Left ventricle myocardium superior (tissue), 1 donor: ENCODE measurements at places on chromosomes 5 and 9.

GRCh38 chr5:132027027-132027426 lies 15.6 kb upstream of the ACSL6 start:
- DNase-seq: no peak

DNA sequence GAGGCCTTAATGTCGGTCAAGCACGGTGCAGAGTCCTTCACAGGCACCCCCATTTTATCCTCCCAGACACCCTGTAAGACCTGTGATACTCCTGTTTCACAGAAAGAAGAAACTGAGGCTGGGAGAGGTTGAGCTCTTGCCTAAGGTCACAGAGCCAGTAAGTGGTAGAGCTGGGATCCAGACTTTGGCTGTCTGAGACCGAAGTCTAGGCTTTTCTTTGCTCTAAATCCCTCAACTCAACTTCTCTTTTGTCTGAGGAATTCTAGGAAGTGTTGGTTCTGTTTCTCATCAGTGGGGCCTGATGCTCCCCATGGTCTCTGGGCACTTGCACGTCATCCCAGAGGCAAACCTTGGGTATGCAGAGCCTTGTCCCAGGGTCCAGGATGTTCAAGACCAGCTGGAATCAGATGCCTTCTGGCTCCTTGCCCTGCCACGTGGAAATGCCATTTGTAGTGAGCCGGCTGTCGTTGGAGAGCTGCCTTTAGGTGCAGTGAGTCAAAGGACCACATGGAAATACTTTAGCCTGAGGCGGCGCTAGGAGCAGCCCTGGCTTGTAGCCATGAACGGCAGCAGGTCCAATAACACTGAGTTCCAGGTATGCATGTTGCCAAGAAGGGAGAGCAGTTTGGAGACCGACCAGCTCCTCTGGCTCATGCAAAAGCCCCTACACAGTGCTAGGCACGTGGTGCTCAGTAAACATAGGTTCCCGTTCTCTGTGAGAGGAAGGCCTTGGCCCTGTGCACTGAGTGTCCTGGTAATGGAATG lies 9.2 kb downstream of the DCANP1 start:
- peak; percentile 71 for DNase-seq

- no peak for DNase-seq
Observed at GRCh38 chr5:152595405-152595804, 190.3 kb upstream of the NMUR2 start.

GRCh38 chr5:87079219-87079618 lies 188.5 kb upstream of the RASA1 start:
- no peak for DNase-seq

DNA sequence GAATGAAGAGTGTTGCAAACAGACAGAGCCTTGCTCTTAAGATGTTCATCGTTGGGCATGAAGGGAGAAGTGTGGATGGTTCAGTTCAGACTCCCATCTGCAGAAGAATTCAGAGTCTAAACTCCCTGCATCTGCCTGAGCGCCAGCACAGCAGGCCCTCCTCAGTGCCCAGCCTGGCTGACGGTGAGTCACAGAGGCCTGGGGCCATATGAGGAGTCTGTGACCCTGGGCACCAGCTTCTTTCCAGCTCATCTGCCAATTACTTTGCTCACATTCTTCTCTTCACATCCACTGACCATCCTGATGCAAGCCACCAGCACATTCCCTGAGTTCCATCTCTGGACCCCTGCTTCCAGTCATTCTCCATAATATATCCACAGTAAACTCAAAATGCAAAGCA lies 401.1 kb upstream of the TRPC7 start:
- no peak for DNase-seq

DNA sequence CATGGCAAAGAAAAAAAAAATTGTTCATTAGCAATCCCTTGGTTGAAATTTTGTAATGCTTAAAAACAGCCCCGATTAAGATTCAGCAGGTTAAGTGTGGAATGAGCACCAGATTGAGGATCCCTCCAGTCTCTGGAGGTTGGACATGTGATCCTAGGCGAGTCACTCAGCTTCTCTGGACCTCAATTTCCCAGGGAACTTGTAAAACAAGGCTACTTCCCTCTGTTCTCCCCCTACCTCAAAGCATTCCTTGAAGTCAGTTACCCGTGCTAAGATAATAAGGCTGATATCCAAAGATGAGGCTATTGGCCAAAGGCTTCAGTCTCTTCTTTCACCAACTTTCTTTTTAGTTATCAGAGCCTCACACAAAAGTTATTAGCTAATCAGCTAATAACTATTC lies 2.9 kb downstream of the KLHL3 start:
- no peak for DNase-seq

GRCh38 chr9:125260561-125260960 lies 1.1 kb upstream of the GAPVD1 start:
- no peak for DNase-seq

DNA sequence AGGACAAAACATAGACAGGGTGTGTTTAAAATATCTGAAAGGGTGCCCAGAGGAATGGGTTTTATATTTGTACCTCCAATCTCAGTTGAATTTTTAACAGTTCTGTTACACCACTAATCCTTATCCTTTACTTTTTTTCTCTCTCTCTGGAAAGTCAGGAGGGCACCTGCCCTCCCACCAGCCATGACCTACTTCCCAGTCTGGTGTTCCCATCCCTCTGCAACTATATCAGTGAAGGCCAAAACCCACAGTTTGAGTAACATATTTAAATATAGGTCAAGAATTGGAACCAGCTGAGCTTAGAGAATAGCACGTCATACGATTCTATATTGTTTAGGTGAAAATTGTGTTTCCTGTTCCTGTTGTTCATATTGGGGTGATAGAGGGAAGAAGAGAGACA lies 229.8 kb downstream of the NTRK2 start:
- DNase-seq: no peak

DNA sequence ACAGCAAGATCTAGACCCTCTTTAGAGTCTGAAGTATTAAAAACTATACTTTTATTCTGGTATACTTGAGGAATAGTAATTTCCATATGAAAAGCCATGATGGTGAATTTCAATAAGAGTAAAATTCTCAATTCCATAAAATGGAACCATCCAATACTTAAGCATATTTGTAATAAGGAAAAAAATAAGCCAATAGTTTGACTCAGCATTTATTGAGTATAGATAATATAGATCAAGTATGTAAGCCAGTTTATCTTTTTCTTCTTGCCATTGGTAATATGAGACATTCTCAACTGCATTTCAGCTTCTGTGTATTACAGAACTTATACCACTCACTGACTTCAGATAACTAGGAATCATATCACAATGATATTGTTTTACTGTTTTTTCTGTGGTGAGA lies 361.0 kb downstream of the SLCO4C1 start:
- no peak for DNase-seq
